ENCODE measurements at places on chromosomes 4 and X.
A peak's percentile ranks its signal among the peaks of the same experiment; 100 is the strongest.

- DNase-seq: peak; percentile 34
Measured at GRCh38 chrX:113868177-113868576, 715.7 kb upstream of the HTR2C start.

DNA sequence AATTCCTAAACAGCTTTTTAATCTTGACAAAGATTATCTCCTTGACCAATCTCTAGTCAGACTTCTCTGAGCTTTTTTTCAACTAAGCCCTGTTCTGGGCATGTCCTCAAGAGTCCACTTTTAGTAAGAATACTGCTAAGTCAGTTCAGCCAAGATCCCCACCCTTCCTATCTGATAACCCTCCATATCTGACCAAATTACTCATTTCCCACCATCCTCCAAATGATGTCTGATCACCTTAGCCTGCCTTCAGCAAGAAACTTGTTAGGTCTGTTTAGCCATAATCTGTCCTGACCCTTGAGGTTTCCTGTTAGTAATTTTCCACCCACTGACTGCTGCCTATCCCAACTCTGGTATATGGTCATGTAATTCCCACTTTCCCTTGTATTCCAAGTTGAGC, 65.2 kb downstream of the FAM13A start:
- DNase-seq: peak; percentile 32

- DNase-seq: peak; percentile 33
Measured at GRCh38 chr4:152607178-152607577, 71.3 kb upstream of the FBXW7 start.

GRCh38 chr4:154158361-154159155, 333.0 kb downstream of the DCHS2 start:
- no peak for DNase-seq

DNA sequence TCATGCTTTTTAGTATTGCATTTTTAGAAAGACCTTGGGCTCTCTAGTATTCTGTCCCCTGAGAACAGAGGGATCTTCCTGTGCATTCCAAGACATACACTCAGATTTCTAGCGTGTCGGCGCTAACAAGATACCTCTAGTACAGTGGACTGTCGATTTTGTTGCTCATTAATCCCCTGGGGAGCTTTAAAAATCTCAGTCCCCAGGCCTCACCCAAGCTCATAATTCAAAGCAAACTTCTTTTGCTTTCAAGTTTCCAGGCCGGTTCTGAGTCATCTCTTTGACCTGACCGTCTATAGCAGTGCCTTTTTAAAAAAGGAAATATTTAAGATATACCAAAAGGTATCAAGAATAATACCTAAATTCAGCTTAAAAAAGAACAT, 137.0 kb downstream of the AMMECR1 start:
- peak; percentile 76 for DNase-seq

- no peak for DNase-seq
Measured at GRCh38 chrX:97189668-97190067, 306.0 kb downstream of the RPA4 start.

GRCh38 chrX:120262859-120263708, 12.5 kb downstream of the ZBTB33 start:
- DNase-seq: no peak

- no peak for DNase-seq
Measured at GRCh38 chr4:40800064-40800463, 50.3 kb downstream of the NSUN7 start.

DNA sequence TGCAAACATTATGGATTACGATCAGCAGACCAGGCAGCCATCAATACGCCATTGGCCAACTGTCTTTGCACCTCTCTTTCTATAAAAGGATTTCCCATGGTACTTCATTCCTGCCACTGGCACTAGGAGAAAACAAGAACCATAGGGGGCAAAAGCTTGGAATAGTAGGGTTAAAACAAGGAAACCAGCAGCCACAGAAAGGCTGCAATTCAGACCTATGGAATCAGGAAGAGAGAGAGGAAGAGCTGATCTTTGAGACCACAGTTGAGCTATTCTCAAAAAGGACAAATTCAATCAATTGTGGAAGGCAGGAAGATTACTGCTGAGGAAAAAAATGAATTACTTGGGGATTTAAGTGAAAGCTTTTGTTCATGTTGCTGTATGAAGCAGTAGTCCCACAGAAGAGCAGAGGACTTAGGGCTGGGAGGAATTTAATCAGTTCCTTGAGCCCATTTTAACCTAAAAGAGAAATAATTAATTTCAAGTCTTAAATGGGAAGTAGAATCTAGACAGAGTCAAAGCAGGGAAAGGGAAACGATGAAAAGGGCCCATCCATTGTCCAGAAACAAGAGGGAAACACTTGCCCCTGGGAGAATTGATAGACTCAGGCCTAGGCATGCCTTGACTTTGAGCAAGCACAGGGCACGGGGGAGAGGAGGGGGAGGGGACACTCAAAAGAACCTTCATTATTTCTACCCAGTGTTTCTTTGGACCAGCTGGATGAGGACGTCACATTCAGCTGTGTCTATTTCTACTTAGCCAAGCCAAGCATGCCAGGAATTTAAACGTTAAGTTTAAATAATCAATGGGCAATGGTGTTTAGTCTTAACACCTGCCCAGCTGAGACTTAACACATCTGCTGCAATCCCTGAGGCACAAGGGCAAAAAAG, 50.7 kb downstream of the SCD5 start:
- peak; percentile 28 for DNase-seq

DNA sequence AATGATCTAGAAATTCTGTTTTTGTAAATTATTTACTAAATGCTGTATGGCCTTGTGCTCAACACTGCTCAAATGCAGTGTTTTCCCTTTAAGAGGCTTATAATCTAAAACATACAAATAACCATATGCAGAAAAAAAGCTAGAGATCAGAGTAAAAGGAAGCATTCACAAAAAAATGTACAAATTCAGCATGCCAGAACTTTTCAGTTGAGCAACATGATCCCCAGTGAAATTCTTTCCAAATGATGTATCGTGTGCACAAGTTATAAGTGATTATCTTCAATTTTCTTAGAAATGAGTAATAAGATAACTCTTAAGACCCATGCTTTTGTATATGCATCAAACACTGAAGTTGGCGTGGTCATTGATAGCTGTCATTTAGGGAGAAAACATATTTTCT, 5.0 kb downstream of the GPC3 start:
- DNase-seq: no peak

GRCh38 chr4:83305187-83305586, 20.6 kb upstream of the COQ2 start:
- DNase-seq: no peak

Measured in mesenchymal stem cell (in vitro differentiated cells and primary cell).